Adrenal gland (tissue), 19 donors: ENCODE measurements at places on chromosomes 11 and 22.

DNA sequence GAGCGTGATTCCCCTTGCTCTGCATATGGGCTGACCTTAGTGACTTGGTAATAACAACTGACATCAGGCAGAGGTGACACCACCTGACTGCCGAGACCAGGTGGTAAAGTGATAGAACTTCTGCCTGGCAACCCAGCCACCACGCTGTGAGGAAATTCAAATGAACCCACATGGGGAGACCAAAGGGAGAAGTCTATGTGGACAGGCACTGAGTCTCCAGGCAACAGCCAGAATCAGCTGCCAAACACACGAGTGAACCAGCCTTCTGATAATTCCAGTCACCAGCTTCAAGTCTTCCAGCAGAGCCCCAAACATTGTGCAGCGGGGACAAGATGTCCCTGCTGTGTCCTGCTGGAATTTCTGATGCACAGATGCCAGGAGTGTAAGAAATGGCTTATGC, 29.7 kb downstream of the SPATA19 start:
- DNase-seq: no peak

DNA sequence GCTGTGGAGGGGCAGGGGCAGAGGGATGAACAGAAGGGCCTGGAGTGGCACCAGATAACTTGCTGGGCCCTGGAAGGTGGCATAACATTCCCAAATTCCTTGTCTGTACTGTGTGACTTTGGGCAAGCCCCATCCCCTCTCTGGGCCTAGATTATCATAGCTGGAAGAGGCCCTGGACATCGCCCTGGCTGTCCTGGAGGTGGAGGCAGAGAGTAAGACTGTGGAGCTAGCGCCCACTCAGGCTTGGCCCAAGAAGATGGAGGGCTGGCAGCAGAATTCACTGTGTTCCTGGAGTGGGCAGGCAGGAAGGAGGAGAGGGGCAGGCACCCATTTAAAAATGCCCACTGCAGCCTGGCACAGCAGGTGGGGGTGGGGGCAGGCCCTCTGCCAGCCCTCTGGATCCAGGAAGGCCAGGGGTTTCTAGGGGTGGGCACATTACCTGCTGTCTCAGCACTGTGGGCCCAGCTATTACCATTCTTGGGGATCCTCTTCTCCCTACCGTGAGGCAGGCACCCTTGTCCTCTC, 22.6 kb downstream of the ARHGEF17 start:
- DNase-seq: no peak

DNA sequence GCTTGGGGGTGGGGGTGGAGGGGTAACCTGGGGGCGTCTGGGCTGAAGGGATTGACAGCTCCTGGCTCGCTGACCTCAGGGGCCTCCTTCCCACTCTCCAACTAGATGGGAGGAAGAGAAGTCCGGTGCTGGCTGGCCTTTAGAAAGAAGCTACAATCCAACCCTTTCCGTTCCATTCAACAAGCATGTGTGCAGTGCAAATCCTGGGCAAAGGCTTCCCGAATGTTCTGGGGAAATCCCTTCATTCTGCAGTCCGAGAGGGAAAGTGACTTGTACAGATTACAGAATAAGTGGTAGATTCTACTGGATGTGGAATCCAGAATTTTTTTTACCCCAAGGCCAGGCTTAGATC, 149.9 kb downstream of the FEZ1 start:
- no peak for DNase-seq

DNA sequence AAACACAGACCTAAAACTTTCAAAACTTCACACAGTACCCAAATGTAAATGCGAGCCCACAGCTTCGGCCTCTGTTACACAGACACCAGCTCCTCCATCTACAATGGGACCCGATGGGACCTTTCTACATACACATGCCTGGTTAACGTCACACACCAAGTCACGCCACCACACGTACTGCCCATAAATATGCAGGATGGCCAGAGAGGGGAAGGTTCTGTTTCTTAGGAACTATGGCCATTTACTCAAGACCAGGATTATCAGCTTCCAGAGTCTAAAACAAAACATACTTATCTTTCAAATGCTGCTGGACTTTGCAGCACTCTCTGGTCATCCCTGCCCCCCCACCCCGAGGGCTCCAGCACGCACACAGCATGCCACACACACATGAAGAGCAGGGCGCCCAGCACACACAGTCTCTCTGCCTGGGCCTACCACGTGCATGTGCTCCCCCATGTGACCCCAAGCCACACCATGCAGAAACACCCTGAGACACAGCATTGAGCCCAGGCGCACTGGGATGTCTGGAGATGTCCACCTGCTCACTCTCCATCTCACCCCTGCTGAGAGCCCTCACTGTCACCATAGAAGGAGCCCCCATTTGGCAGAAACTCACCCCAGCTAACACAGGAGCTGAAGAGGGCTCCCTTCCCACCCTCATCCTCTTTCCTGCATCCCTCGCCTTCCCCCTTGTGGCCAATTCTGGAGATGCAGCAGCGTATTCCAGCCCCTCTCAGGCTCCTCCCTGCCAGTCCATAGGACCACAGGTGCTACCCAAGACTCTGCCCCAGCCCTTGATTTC, 61.8 kb downstream of the SLC22A12 start:
- peak; percentile 73 for DNase-seq

DNA sequence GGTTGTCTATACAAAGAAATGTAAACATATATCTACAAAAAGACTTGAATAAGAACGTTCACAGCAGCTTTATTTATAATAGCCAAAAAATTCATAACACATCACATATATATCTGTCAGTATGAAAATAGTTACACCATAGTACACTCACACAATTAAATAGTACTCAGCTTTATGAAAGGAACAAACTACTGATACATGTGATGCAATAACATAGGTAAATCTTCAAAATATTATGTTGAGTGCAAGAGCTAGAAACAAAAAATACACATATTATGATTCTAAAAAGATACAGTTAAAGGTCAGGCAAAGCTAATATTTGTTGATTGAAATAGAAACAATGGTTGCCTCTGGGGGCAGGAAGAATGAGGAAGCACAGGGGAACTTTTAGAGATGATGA, 6.6 kb downstream of the MRGPRX2 start:
- DNase-seq: no peak

- DNase-seq: no peak
Observed at GRCh38 chr11:118057251-118058145, 19.4 kb upstream of the TMPRSS4 start.

DNA sequence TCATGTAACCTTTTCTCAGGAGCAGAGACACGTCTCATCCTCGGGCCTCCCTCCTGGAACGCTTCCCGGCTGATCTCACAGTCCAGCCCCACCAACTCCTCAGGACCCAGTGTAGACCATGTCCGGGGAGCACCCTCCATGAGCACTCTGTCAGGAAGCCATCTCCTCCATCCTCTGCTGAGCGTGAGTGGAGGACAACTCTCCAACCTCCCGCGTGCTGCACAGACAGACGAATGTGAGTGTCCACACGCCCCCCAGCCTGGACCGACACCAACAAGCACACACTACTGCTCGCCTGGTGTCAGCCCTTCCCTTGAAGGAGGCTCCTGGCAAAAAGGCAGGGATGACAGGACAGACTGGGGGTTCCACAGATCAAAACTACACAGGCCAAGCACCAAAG, 86.6 kb downstream of the SHANK2 start:
- DNase-seq: no peak

- no peak for DNase-seq
Observed at GRCh38 chr22:41603873-41604332, 14.3 kb upstream of the PMM1 start.

GRCh38 chr22:28002863-28003565, 84.0 kb upstream of the PITPNB start:
- DNase-seq: no peak

DNA sequence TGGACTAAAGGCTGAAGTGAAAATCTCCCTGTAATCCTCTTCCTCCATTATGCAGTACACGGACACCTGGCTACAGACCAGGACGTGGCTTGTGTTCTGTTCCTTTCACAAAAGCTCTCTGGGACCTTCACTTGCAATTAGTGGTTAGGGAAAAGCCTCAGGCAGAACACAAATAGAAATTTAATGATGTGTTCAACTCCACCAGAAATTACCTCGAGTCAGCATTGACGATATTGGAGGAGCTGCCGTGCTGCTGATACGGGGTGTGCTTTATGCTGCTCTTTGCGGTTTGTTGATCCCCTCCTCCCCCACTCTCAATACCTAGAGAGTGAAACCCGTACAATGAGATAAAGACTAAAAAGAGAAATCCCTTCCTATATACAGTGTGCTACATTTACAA, 48.9 kb downstream of the POLD3 start:
- no peak for DNase-seq

GRCh38 chr22:31544481-31545480, 48.4 kb downstream of the SFI1 start:
- peak; percentile 52 for DNase-seq

DNA sequence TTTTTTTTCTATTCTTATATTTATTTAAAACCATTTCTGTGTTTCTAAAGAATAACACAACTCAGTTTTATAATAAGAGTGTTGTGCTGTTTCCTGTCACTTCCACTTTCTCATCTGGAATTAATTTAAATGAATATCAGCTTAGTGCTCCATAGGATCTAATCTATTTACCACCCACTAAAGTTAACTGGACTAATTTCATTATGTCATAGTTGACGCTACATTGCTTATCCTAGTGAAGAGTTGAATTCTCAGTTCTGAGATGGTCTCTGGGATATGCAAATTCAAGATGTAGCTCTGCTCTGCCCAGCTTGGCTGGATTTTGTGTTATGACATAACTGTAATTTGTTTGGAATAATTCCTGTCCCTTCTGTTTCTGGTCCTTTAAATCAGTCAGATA, 380.1 kb downstream of the METTL15 start:
- DNase-seq: no peak

DNA sequence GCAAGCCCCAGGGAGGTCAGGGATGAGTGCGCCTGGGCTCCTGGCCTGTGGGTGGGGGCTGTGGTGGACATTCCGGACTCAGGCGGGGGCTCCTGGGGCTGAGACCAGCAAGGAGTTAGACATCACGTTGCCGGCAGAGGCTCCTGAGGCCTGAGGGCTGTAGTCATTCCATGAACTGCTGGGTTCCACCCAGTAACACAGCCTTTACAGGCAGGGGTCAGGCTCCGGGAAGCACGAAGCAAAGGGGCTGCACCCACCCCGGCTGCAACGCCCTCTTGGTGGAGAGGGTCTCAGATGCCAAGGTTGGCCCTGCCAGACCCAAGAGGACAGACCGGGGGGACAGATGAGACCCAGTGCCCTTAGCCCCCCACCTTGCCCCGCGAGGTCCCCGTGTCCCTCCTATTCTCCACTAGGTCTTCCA, 9.0 kb downstream of the TNNT3 start:
- DNase-seq: no peak

DNA sequence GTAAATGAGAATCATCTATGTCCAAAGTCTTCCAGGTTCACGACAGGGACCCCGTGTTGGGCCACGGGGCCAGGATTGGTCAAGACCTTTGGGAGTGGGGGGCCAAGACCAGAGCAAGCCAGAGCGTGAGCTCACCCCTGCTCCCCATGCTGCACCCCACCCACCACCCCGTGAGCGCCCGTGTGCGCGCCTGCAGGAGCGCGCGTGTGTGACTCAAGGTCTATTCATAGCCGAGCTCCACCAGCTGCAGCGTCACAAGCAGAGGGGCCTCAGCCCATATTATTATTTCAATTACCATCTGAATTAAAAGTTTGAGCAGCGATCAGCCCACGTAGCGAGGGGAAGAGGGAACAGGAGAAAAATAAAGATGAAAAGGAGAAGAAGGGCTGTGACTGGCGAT, 5.2 kb downstream of the KCNJ4 start:
- no peak for DNase-seq

GRCh38 chr22:21714786-21715185, 20.8 kb downstream of the YPEL1 start:
- DNase-seq: no peak
